ENCODE measurements at places on chromosomes 1 and 21.

DNA sequence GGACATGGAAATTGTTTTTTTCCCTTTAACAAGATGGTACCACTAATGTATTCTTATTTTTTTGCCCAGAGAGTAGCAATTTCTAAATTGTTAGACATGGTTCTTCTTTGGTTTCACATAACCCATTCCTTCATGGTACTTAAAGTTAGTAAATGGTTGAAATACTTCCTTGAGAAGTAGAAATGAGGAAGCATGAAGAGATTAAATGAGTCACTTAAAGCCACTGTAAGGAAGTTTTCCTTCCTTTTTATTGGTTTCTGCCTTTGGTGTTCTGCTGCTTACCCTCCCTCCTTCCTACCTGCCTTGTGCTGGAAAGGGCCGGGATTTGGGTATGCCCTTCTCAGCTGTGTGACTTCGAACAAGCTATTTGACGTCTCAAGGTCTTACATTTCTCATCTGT is 101.0 kb downstream of the KIF26B start:
- no peak for DNase-seq

DNA sequence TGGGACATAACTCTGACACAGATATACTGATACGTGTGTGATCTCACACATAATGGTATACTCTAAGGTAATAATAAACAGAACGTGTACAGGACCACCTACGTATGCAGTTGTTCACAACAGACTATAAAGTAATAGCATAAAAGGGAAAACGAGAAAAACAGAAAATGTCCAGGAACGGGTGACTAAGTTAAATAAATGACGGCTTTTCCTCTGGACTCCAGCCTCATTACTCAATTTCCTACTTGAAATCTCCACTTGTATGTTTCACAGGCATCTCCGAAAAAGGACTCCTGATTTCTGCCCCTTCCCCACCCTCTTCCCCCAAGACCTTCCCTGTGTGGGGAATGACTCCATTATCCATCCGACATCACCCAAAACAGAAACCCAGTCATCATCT is 95.1 kb downstream of the JAK1 start:
- no peak for DNase-seq

- no peak for DNase-seq
Observed at GRCh38 chr1:204723131-204723787, 37.7 kb upstream of the LRRN2 start.

DNA sequence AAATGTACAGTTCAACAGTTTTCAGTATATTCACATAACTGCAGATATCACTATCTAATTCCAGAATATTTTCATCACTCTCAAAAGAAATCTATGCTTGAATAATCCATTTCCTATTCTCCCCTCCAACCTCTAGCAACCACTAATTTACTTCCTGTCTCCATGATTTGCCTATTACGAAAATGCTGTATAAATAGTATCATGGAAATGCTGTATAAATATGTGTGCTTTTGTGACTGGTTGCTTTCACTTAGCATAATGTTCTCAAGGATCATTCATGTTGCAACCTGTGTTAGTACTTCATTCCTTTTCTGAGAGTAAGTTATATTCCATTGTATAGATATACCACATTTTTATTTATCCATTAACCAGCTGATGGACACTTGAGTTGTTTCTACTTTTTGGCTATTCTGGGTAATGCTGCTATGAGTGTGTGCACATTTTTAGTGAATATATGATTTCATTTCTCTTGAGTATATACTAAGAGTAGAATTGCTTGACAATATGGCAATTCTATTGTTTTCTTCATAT is 115.6 kb downstream of the TNFSF18 start:
- no peak for DNase-seq

DNA sequence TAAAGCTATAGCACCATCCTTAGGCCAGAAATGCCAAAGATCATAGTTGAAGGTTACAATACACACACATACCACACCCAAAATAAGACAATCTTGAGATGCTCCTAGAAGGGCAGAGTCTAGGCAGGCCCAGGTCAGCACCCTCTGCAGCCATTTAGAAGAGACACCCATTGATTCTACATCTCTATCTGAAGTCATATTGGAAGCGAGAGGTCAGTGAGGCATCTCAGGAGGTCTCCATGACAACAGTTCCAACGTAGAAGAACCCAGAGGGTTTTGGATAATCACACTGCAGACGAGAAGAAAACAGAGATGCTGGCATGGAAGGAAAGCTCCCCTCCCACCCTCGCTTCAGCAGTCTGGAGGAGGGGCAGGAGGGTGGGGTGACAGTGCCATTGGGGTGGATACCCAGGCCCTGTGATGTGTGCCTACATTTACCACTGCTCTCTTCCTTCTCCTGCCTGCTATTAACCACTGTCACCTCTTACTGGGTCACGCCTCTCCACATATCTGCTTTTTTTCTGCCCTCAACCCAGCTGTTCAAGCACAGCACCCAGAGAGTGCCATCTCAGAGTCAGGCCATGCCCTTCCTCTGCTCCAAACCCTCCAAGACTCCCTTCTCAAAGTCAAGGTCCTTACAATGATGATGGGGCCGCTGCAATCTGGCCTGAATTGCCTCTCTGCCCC is 6.2 kb downstream of the TMCO4 start:
- DNase-seq = no peak

DNA sequence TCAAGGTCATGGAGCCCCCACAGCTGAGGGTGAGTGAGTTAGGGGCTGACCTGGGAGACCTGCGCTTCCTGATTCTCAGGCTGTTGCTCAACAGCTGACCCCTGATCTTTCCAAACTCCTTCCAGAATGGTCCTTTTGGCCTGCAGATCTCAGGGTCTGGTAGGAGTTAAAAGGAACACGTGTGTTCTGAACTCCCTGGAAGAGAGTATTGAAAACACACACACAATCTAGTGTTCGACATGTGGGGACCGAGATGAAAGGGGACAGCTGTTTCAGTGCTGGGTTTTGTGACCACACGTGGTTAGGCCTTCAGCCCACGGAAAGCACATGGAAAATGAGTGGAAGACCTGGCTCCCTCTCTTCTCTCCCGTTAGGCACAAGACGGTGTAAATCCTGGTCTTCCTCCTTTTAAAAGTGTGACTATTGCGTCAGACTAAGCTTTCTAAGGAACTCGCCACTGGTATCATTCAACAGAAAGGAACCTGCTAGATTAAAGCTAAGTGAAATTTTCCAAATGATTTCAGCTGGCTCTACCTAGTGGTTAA is 49.6 kb downstream of the RUNX1 start:
- peak; percentile 7 for DNase-seq

DNA sequence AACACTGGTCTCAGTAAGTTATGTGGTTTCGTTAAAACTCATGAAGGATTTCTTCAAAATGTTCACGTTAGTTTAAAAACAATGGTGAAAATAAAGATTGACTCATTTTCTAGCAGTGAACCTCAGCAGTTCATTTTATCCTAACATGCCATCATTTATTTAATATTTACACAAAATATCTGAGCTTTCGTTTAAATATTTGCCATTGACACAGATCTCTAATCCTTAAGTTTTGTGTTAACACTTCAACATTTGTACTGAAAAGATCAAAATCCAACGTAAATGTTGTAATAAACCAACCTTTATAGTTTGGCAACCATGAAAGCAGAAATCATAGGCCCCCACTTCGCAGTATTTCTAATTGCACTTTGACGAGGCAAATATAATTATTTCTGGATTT is 1129.5 kb downstream of the PLA2G4A start:
- DNase-seq = no peak

- DNase-seq = no peak
Observed at GRCh38 chr1:201543871-201544642, 5.1 kb downstream of the NAV1 start.

- no peak for DNase-seq
Observed at GRCh38 chr1:226394462-226394861, 13.4 kb downstream of the PARP1 start.

DNA sequence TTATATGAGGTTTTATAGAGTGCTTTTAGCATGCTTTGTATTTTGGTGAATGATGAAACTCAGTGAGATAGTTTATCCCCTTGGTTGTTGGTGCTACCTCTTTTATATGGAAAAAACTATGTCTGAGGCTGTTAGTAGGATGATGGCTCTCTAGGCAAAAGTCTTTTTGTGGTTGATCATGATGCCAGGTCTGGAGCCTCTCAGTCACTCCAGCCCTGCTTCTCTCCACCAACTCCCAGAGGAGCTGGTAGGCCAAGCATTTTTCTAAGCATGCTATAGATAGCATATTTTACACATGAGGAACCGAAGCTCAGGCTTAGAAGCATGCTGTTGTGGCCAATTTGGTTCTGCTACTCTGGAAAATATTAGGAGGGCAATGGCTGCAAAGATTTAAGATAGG is 82.2 kb downstream of the FMN2 start:
- DNase-seq = no peak

DNA sequence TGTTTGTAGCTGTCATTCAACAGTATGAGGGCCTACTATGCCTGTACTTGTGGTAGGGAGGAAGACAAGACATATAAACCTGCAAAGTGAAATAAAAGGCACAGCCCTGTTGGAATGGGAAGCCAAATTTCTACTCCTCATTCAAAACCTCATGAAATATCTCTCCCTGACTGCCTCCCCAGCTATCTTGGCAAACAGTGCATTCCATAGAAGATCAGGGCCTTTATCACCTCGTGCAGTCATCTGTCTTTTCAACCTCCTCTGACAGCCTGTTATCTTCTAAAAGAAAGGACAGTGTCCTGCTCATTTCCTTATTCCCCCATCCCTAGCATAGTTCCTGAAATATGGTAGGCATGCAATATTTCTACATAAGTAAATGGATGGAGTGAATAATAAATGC is 71.0 kb downstream of the SH3GLB1 start:
- DNase-seq = no peak

- no peak for DNase-seq
Observed at GRCh38 chr1:116412898-116413297, 39.9 kb downstream of the ATP1A1 start.

DNA sequence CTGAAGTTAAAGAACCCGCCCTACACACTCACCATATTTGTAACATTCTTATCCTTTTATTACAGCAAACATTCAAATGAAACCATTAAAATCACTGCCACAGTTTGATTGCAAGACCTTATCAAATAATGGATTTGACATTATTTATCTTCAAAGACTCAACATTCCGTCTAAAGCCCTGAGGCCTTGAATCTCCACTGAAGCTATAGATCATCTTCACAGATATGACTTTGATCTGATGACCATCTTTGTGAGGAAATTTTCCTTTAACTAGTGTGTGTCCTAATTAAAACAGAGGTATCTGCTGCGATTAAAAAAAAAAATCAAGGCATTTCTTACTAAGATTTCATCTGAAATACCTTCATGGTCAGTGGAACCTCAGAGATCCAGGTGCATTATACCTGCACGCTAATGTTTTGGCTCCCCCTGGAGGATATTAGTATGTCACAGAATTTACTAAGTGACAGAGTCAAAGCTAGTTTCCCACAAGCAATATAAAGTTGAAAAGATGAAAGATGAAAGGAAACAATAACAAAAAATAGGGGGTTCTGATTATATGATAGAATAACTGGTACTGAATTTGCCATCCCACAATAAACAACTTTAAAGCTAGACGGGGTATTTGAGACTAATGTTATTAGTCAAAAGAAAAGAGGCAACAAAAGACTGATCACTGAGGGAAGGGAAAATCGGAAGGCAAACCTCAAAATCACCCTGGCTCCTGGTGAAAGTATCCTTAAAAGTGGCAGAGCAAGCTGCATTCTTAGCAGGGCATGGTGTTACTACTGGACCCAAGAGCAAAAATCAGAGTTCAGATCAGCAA is 923.4 kb downstream of the NCAM2 start:
- DNase-seq = no peak

- no peak for DNase-seq
Observed at GRCh38 chr1:31809698-31810097, 6.1 kb downstream of the SPOCD1 start.

GRCh38 chr1:51564124-51564523 is 45.1 kb upstream of the EPS15 start:
- DNase-seq = no peak

- DNase-seq = peak; percentile 85
Observed at GRCh38 chr1:109111386-109112055, 2.4 kb upstream of the ELAPOR1 start.

DNA sequence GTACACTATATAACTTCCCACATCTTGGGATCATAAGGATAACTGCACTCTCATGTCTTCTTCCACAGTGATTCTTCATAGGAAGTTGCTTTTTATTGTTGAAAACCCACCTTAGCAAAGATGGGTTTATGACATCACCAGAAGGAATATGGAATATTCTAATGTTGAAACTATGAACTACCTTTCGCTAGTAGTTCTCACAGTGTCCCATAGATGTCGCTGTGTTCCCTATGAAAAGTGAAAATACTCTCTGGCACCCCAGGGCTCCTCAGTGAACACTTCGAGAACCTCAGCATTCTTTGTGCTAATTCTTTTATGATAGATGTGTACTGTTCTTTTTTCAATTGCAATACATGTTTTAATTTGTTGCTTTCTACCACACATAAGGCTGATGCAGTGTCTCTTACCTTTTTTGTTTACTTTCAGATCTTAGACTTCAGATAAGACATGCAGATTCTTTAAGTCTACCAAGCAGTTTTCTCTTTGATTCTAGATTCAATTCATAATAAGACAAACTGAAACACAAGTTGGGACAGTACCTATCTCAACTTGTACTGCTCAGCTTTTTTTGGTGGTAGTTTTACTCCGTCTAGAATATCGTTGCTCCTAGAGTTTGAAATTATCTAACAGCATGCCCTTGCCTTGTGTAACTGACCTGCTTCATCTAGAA is 90.8 kb downstream of the GTF2B start:
- DNase-seq = no peak

DNA sequence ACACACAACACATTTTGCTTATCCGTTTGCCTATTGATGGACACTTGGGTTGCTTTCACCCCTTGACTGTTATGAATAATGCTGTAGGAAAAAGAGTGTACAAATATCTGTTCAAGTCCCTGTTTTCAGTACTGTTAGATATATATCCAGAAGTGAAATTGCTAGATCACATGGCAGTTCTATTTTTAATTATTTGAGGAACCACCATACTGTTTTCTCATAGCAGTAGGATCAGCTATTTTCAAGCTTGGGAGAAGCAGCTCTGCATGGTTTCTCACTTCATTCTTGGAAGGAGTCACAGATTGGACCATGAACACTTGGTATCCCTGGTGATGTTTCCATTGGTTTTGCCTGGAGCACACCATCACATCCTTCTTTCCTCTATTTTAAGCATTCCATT is 114.4 kb upstream of the ZP4 start:
- DNase-seq = no peak

- DNase-seq = no peak
Observed at GRCh38 chr21:25701529-25701928, 33.2 kb downstream of the ATP5PF start.

- no peak for DNase-seq
Observed at GRCh38 chr1:77639056-77639455, 43.4 kb downstream of the ZZZ3 start.

DNA sequence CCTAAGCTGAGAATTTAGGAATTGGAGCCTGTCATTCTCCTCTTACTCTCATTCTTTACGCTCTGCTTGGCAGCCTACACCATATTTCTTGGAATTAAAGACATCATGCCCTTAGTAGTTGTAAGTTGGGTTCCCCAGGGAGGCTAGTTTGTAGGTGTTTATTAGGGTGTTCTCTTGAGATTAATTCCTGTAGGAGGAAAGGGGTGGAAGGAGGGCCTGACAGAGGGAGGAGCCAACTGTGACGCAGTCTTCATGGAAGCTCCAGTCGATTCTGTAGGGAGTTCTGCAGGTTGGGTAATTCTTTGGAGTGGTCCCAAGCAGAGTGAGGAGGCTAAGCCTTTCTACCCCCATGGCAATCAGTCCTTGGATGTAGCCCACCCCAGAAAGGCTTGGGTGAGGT is 111.4 kb downstream of the HHAT start:
- DNase-seq = no peak

Measured in HL-60 (cell line).